Stimulated activated naive CD8-positive, alpha-beta T cell treated with anti-CD3 and anti-CD28 coated beads, Interleukin-15, Interleukin-2, amounts not matched to agents 100 U/mL and 50 U/mL, for 24 hours (primary cell): ENCODE measurements at places on chromosomes 5 and 9.

- no peak for DNase-seq
Measured at GRCh38 chr9:21381448-21382339, 3.5 kb downstream of the IFNA2 start.

DNA sequence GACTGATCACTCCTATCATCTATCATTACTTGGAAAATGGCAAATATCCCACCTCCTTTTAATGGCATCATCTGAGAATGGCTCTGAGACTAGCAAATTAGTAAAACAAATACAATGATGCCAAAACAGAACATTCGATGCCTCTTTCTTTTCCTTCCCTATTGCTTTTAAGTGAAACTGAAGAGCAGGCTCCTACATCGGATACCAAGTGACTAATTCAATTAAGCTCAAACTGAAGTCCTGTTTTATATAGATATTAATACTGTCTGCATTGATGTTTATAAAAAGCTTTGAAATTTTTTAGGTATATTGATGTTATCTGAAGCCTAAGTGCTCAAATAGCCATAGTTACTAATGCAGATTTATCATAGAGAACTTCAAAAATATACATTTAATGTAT lies 43.9 kb downstream of the SAXO1 start:
- DNase-seq: no peak

- DNase-seq: no peak
Measured at GRCh38 chr5:96084874-96085506, 123.3 kb upstream of the ELL2 start.

DNA sequence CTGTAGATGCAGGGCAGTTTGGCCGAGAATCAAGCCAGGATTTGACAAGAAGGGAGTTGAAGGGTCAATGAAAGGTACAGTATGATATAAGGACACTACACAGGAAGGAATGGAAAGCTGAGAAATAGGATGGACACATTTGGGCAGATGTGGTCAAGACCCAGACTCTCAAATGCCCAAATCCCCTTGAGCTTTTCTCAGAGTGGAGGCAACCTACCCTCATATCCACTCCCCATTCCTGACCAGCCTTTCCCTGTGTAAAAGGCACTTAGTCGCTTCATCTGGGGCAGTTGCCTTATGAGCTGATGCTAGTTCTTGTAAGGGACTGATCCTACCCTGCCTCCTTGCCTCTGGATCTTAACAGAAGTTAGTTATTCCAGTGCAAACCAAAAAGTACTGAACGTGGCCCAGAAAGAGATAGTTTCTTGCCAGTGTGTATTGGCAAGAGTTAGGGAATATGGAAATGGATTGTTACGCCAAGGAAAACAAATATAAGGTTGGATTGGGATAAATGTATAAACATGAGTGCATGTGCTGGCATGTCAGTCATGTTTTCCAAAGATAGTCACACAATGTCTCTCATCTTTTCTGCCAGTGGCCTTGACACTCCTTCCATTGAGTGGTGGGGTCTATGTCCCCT lies 4.1 kb upstream of the MCCC2 start:
- no peak for DNase-seq

DNA sequence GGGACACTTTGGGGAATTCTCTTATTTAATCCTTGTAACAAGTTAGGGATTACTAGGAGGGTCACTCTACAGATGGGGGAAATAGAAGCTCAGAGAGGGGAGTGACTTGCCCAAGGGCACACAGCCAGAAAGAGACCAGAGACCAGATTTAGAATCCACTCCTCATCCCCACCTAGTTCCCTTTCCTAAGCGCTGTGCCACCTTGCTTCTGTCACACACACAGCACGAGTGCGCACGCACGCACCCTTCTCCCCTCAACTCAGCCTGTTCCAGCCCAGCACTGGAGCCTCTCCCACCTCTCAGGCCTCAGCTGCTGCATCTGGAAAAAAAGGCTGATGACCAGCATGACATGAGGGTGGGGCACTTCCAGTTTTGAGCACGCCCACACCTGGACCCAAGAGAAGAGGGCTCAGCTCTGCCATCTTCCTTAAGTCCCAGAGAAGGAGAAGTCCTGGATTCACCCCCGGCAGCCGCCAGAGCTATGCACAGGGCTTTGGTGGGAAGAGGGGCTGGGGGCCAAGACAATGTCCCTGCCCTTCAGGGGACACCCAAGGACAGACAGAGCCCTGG lies 18.5 kb downstream of the NR5A1 start:
- DNase-seq: no peak

- DNase-seq: no peak
Measured at GRCh38 chr5:41093803-41094202, 22.7 kb upstream of the MROH2B start.

DNA sequence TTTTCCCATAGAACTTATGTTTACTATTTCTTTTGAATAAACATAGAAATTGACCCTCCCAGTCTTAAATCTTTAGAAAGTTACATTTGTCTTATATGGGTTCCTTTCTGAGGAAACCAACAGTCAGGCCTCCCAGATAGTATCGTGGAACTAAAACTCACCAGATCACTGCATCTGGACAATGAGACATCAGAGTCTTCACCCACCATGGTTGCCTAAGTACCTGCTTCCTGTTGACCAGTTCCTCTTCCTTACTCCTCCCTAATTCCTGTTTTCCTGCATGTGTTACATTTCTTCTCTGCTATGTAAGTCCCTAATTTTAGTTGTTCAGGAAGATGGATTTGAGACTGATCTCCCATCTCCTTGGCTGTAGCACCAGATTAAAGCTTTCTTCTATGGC lies 462.2 kb downstream of the DIRAS2 start:
- no peak for DNase-seq
